ENCODE measurements at places on chromosomes 6 and 20.

GRCh38 chr6:157774153-157775135, 48.6 kb upstream of the SNX9 start:
- DNase-seq, result no peak

DNA sequence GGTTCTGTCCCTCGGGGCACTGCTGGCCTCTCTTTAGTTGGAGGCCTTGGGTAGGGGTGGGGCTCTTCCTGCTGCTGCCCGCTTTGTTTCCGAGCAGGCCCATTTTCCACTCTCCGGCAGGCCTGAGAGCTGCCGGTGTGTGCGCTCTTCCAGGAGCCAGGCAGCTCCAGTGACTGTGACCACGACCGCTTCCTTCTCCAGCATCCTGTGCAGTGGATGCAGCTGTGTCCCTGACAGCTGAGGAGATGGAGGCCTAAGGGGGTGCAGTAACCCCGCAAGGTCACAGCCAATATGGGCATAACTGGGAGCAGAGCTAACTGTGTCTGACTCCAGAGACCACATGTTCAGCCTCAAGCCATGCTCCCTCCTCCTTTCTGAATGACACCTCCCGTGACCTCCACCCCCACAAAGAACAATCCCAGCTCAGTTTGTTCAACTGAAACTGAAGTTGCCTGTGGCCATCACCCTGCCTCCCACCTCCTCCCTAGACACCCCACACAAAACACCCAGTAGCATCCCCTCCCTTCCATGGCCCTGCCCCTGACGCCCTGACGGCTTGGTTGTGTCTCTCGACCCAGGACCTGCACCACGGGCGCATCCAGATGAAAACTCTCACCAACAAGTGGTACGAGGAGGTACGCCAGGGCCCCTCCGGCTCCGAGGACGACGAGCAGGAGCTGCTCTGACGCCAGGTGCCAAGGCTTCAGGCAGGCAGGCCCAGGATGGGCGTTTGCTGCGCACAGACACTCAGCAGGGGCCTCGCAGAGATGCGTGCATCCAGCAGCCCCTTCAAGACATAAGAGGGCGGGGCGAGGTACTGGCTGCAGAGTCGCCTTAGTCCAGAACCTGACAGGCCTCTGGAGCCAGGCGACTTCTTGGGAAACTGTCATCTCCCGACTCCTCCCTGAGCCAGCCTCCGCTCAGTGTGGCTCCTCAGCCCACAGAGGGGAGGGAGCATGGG, 27.8 kb downstream of the SPATA2 start:
- DNase-seq, result no peak

- no peak for DNase-seq
Measured at GRCh38 chr6:22363166-22363713, 66.4 kb upstream of the PRL start.

GRCh38 chr20:3927486-3928291, 38.5 kb downstream of the PANK2 start:
- no peak for DNase-seq

- DNase-seq, result no peak
Measured at GRCh38 chr20:34720266-34720665, 16.1 kb downstream of the TP53INP2 start.

DNA sequence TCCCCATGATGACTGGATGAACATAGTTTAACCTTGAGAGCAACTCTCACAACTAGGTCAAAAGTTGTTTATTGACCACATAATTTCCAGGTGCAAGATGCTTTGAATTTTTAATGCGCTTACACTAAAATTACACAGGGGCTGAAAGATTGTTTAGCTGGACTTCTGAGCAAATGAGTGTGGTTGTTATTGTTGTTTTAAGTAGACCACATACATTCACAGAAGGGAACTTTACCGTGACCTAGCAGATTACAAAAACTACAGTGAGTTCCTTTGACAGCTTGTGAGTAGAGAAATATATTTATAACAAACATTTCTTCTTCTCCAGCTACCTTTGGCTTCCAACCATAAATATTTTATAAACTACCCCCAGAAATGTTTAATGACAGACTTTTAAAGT, 178.9 kb downstream of the UST start:
- no peak for DNase-seq

GRCh38 chr6:12222405-12223366, 67.5 kb upstream of the EDN1 start:
- no peak for DNase-seq

- no peak for DNase-seq
Measured at GRCh38 chr20:56414842-56415765, 3.0 kb downstream of the CASS4 start.

DNA sequence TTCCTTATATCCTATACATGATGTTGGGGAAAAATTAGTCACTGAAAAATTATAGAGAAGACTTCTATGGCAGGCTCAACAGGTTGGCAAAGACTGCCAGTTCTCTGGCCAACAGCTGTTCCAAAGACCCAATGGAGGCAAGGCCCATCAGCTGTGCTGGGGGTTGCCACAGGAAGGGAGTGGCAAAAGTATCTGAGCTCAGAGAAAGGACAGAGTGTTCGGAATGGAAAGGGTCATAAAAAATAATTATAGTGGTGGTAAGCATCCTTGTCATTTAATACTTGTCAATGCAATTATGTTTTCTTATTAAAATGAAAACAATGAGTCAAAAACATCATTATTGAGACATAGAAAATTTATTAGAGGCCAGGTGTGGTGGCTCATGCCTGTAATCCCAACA, 36.1 kb downstream of the FASTKD5 start:
- no peak for DNase-seq

- DNase-seq, result no peak
Measured at GRCh38 chr20:49587111-49587570, 19.2 kb upstream of the PTGIS start.

DNA sequence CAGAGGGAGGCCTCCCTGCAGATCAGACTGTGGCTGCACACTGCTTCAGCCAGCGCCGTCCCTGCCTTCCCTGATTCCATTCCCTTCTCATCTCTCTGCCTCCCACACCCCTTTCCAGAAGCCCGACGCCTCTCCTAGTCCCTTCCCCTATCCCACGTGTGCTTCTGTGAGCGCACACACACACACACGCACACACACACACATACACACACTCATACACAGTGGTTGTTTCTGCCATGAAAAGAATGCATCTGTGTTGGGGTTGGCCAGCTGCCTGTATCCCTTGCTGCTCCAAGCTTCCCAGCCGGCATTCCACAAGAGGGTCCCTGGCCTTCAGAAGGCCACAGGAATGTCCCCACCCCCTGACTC, 51.7 kb downstream of the MOCS1 start:
- DNase-seq, result no peak

DNA sequence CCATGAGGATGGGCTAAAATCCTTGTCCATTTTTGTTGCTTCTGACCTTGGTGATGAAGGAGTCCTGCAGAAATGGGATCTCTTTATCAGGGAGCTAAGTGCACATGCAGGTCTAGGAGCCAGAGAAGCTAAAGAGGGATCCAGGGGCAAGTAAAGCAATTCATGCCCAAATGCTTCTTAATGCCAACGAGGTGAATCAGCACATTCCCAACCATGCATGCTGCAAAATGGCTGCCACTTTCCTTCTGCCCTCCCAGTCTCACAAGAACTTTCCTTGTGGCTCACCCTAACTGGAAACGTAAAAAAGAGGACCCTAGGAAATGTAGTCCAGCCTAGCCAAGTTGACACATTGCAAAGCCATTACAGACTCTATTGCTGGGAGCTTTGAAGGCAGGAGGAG, 298.4 kb downstream of the MAFB start:
- DNase-seq, result no peak

DNA sequence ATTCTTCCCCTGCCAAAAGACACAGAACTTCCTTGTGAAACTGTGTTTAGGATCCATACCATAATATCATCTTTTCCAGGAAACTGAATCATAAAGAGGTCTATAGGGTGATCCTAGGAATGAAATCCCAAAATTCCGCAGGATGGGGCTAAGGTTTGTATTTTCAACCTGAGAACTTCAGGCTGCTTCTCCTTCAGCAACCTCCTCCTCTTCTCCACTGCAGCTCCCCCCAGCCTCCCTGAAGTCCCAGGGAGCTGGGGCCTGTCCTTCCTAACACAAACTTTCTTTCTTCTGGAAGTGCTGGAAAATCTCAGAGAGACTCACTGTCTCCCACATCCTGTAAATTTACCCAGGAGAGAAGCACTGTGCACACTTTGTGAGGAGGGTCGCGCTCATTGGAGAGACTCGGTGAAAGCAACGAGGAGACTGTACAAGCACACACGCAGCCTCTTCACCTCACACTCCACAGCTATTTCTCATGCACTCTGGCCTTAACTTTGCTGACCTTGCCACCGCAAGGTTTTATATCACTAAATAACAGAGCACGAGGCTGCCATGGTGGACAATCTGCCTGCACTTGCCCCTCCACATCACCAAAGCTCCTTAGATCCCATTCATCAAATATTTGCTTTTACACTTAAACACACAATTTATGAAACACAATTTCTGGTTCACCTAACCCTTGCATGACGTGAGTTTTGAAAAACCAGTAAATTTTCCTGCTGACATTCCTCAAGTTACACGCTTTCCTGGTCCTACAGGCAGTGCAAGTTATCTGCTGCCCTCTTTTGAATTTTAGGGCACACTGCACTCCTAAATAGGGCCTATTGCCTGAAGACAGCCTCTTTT, 14.3 kb downstream of the ID4 start:
- DNase-seq, result no peak

DNA sequence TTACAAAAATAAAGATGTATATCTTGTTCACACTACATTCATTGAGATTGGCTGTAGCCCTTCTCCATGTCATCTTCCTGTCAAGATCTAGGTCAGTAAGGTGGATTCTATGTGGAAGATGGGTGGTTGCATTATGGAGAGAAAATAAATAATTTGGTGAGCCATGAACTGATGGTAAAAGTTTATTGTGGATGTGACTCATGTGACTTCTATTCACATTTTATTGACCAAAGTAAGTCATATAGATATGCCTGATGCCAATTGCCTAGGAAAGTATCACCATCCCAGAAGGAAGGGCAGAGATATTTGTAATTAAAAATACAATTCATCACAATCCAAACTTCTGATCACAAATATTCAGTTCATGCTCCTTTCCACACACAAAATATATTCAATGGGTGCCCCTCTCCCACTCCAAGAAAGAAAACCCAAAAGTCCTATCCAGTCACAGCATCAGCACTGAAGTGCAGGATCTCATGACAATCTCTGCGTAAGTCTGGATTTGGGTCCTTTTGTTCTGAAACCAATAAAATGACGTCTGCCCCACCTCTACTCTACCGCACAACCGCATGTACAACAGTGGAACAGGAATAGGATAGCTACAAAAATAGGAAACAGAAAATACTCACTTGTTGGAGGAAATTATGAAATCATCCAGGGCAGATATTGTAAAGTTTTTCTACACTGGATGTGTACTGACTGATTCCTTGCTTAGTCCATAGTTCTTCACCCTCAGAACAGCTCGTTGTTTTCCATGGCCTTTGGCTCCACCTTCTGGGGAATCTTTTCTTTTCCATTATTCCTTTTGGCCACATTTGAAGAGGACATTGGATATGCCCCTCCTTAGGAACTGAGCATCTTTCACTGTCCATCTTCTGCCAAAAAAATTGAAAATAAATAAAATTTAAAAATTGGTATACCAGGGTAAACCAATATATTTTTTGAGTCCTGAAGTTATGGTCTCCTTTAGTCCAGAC, 16.1 kb upstream of the SLC17A3 start:
- DNase-seq, result no peak

DNA sequence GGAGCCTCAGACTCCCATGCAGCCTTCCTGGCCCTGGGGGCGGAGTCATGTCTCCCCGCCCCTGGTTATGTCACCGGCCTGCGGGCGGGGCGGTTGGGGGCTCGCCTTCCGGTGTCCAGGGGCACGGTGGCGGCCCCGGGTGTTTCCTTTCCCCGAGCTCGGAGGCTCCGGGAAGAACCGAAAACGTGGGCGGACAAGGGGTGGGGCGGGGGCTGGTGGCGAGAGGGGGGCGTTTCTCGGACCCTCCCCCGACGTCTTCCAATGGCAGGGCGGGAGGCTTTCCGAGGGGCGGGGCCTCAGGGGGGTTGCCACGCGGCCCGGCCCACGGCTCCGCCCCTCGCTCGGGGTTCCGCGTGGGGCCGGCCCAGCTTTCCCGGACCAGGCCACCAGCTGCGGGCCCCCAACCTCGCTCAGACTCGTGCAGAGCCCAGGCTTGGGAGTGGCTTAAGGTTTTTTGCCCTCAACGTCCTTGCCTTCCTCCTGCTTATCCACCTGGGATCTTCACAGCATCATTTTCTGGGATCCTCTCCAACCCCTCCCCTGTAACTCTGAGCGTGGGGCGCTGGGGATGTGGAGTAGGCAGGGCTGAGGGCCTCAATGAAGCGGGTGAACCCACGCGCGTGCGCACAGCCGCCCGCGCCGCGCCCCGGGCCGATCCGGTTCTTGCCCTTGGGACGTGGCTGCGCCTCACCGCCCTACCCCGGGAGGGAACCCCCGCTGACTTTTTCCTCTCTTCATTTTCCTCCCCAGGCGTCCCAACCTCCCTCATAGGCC, 2.1 kb upstream of the NRN1 start:
- DNase-seq, result no peak
